ENCODE measurements at places on chromosomes 1 and 21. TPM values are rescaled to one million over a fixed set of nuclear protein-coding genes. Genes with fewer than 3 reads are reported as not detected.

SPRR1A gene
- total RNA-seq = not detected

GRCh38 chr1:169538998-169539871 lies 47.0 kb downstream of the F5 start:
- no peak overlapping the region for H3K27ac ChIP-seq
- H3K36me3 ChIP-seq = no peaks in the 10 kb centered on the region
- no peaks in the 10 kb centered on the region for H3K27me3 ChIP-seq

DNA sequence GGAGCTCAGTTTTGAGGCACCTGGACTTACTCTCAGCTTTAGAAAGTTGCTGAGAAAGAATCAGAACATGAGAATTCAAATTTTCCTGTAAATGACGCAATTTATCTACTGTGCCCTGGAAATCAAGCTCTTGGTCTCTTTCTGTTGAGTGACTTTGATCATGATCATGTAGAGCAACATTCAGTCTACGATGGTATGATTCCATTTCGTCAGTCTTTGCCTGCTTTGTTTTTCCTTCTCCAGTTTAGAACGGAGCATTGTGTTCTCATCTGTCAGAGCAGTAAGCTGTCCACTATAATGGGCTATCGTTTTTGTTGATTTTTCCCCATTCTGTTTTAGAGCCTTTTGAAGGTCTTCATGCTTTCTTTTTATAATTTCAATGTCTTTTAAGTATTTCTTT lies 20.7 kb downstream of the SFT2D2 start:
- H3K27ac ChIP-seq = no peak overlapping the region
- no peaks in the 10 kb centered on the region for H3K27me3 ChIP-seq
- H3K36me3 ChIP-seq = no peaks in the 10 kb centered on the region
- DNase-seq = no peak
- no peak overlapping the region for H3K4me3 ChIP-seq

DNA sequence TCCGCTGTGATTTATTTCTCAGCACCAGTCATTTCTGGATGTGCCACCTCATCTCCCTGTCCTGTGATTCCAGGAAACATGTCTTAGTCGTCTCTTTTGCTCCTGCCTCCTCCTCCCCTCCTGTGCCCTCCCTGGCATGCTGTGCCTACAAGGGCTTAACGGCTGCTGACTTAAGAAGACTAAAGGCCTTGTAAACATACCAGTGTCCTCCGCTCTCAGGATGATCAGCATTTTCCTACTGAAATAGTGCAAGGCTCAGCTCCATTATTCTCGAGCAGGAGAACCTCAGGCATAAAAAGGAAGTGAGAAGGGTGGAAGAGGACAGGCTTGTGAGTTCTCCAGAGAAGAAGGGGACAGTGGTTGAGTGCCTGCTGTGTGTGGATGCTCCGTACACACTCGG lies 61.6 kb upstream of the RUNX3 start:
- peak; percentile 12 for DNase-seq
- H3K27me3 ChIP-seq = peaks cover 2% of the 10 kb centered on the region
- H3K36me3 ChIP-seq = no peaks in the 10 kb centered on the region
- H3K27ac ChIP-seq = no peak overlapping the region

- no peaks in the 10 kb centered on the region for H3K36me3 ChIP-seq
- H3K4me1 ChIP-seq = no peaks in the 10 kb centered on the region
- H3K4me3 ChIP-seq = no peak overlapping the region
These were observed 169.5 kb upstream of the L1TD1 start for GRCh38 chr1:62025154-62025553.

- no peaks in the 10 kb centered on the region for H3K4me1 ChIP-seq
- peak within 1 kb of the TSS; percentile 32 for H3K4me3 ChIP-seq
- H3K27me3 ChIP-seq = no peaks in the 10 kb centered on the region
- no peaks in the 10 kb centered on the region for H3K36me3 ChIP-seq
- DNase-seq = no peak
These were observed at the start of gene GPR153 for GRCh38 chr1:6260961-6261614. Gene GPR153 (minus strand): TSS chr1:6261098. CDS start chr1:6254905, 6,193 bp downstream.

GRCh38 chr1:227766653-227767277 lies 31.5 kb downstream of the SNAP47 start:
- no peak overlapping the region for H3K27ac ChIP-seq
- H3K4me1 ChIP-seq = no peaks in the 10 kb centered on the region
- no peaks in the 10 kb centered on the region for H3K27me3 ChIP-seq
- no peaks in the 10 kb centered on the region for H3K36me3 ChIP-seq

TFF3 gene
- total RNA-seq = 3.8 TPM

- no peaks in the 10 kb centered on the region for H3K36me3 ChIP-seq
- no peak for DNase-seq
- no peak overlapping the region for H3K4me3 ChIP-seq
- H3K4me1 ChIP-seq = no peaks in the 10 kb centered on the region
- no peak overlapping the region for H3K27ac ChIP-seq
These were observed 248.0 kb downstream of the S1PR1 start for GRCh38 chr1:101484689-101485338.

DNA sequence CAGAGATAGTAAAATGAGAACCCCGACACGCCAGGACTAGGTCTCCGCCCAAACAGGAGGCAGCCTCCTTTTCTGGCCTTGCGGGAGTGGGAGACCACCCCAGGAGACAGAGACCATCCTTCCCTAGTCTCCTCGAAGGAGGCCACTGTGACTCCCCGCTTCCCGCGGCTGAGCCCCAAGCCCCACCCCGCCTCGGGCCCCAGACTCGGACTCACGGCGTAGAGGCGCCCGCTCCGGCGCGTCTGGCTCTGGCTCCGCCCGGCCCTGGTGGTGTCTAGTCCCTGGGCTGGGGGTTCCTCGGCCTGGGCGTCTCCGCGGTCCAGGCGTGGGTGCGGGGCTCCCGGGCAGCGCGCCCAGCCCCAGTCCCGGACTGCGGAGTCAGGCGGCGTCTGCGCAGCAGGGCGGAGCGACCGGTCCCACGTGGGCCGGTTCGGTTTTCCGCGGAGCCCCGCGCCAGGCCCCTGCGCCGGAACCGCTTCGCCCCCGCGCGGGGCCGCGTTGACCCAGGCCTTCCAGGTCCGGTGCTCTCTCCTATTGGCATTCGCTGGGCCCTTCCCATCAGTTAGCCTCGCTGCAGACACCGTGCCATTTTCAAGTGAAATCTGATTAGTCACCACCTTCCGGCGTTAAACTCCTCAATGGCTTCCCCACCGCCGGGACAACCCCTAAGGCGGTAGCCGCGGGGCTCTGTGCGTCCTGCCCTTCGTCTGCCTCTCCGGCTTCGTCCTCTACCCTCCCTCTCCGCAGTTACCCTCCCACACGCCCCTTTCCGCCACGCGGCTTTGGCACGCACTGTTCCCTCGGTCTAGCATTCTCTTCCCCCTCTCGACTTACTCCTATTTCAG lies at the start of gene C1orf216:
Gene C1orf216 (minus strand): TSS at position 393 of the 845 bp plus-strand sequence. CDS start 2,563 bp downstream, outside the sequence.
- H3K4me1 ChIP-seq = no peaks in the 10 kb centered on the region
- H3K27ac ChIP-seq = peak within 1 kb of the TSS; percentile 6
- peak; percentile 84 for DNase-seq
- H3K27me3 ChIP-seq = no peaks in the 10 kb centered on the region

DNA sequence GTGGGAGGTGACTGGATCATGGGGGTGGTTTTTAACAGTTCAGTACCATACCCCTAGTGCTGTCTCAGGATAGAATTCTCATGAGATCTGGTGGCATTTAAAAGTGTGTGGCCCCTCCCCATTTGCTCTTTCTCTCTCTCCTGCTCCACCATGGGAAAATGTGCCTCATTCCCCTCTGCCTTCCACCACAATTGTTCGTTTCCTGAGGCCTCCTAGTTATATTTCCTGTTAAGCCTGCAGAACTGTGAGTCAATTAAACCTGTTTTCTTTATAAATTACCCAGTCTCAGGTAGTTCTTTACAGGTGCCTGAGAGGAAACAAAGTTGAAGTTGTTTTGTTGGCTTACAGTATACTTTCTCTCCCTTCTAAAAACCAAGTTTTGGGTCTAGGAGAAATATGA lies 23.1 kb upstream of the SLC22A15 start:
- H3K27me3 ChIP-seq = no peaks in the 10 kb centered on the region
- no peak for DNase-seq
- H3K4me3 ChIP-seq = no peak overlapping the region
- H3K36me3 ChIP-seq = no peaks in the 10 kb centered on the region
- no peak overlapping the region for H3K27ac ChIP-seq
- no peaks in the 10 kb centered on the region for H3K4me1 ChIP-seq

PPM1J gene
- total RNA-seq = 3.7 TPM

DNA sequence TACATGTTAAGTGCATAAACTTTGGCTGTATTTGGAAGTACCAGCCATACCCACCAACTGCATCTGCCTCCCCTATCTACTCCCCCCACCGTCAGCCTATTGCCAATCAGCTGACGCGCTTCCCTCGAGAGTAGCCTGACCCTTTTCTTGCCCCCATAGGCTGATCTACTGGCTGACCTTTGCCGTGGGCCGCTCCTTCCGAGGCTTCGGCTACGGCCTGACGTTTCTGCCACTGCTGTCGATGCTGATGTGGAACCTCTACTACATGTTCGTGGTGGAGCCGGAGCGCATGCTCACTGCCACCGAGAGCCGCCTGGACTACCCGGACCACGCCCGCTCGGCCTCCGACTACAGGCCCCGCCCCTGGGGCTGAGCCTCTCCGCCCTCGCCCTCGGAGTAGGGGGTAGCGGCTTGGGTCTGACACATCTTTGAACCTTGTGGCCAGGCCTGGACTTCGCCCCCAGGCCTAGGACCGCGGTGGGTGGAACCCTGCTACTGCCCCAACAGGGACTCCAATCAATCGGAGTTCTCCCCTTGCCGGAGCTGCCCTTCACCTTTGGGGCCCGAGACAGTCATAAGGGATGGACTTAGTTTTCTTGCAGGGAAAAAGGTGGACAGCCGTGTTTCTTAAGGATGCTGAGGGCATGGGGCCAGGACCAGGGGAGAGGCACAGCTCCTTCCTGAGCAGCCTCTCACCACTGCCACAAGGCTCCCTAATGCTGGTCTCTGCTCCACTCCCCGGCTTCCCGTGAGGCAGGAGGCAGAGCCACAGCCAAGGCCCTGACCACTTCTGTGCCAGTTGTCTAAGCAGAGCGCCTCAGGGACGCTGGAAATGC lies 4.0 kb downstream of the GLMP start:
- H3K27ac ChIP-seq = peak overlapping the region; percentile 77
- no peaks in the 10 kb centered on the region for H3K4me1 ChIP-seq
- no peaks in the 10 kb centered on the region for H3K36me3 ChIP-seq
- H3K27me3 ChIP-seq = no peaks in the 10 kb centered on the region
- peak; percentile 98 for DNase-seq

GRCh38 chr1:22600071-22600816 lies 36.2 kb upstream of the C1QA start:
- no peaks in the 10 kb centered on the region for H3K27me3 ChIP-seq
- H3K4me3 ChIP-seq = no peak overlapping the region
- no peaks in the 10 kb centered on the region for H3K36me3 ChIP-seq

DNA sequence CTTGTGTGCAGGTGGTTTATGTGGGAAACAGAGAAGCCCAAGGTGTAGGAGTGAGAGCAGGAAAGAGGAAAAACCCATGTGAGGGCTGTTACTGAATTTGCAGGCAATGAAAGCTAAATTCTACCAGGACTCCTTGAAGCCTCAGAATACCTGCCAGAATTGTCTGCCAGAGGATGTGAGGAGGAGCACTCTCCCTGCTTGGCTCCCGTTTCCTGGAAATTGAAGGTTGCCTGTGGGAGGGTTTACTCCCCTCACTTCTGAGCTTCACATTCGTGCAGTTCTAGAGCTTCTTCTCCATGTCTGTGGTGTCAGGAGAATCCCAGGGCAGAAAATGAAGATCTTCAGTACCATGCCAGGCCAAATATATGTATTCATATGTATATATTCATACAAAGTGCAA lies 220.8 kb upstream of the ZP4 start:
- DNase-seq = no peak
- no peaks in the 10 kb centered on the region for H3K27me3 ChIP-seq
- no peak overlapping the region for H3K4me3 ChIP-seq
- no peaks in the 10 kb centered on the region for H3K36me3 ChIP-seq

DNA sequence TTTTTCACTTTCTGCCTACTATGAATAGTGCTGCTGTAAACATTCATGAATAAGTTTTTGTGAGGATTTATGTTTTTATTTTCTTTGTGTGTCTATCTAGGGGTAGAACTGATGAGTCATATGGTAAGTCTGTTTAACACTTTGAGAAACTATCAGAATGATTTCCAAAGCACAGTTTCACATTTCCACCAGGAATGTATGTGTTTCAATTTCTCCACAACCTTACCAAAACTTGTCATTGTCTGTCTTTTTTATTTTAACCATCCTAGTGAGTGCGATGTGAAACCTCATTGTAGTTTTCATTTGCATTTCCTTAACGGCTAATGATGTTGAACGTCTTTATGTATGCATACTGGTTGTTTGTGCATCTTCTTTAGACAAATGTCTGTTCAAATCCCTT lies 23.5 kb downstream of the RNASEL start:
- no peak overlapping the region for H3K4me3 ChIP-seq
- no peak for DNase-seq
- H3K27ac ChIP-seq = no peak overlapping the region
- no peaks in the 10 kb centered on the region for H3K36me3 ChIP-seq
- no peaks in the 10 kb centered on the region for H3K4me1 ChIP-seq

DNA sequence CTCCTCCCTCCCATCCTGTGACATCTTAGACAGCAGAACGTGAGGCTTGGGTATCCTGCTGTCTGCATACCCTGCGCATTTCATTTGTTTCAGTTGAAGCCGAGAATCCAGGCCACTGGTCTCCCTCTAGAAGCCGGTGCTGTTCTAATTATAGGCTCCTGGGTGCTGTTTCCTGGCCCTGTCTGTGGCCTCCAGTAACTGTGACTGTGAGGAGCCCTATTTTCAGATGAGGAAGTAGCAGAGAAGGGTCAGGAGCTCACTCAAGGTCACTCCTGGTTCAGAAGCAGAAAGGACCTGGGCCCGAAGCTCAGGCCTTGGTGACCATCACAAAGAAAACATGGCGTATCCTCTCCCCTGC lies 24.0 kb downstream of the COQ8A start:
- H3K27ac ChIP-seq = no peak overlapping the region
- no peaks in the 10 kb centered on the region for H3K27me3 ChIP-seq
- no peaks in the 10 kb centered on the region for H3K4me1 ChIP-seq

GRCh38 chr1:59046730-59047157 lies 250.2 kb upstream of the FGGY start:
- H3K4me1 ChIP-seq = no peaks in the 10 kb centered on the region
- no peak overlapping the region for H3K4me3 ChIP-seq
- no peaks in the 10 kb centered on the region for H3K27me3 ChIP-seq

DNA sequence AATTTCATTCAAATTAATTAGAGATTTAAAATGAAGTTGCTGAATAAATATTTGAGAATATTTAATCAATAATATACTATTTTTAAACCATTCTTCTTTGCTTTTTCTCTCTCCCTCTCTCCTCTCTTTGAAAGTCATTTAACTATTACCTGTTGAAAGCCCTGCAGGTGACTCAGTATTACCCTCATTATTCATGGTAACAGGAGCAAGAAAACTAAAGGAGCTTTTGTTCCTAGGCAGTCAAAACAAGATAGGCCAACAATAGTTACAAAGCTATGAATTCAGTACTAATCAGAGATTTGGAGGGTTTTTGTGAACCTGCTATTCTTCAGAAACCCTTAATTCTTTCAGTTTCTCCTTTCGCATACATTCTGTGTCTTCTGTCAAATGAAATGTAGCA lies 721.3 kb upstream of the NCAM2 start:
- DNase-seq = no peak
- H3K27me3 ChIP-seq = no peaks in the 10 kb centered on the region
- H3K27ac ChIP-seq = no peak overlapping the region
- no peaks in the 10 kb centered on the region for H3K36me3 ChIP-seq
- no peaks in the 10 kb centered on the region for H3K4me1 ChIP-seq

Measured in aorta (tissue), 5 donors.